Nephron progenitor cell (in vitro differentiated cells): ENCODE measurements at places on chromosomes 2 and 18.

GRCh38 chr2:41705634-41706033 lies 342.2 kb upstream of the PKDCC start:
- DNase-seq, result no peak

GRCh38 chr2:226994775-226995174 lies 158.9 kb downstream of the RHBDD1 start:
- DNase-seq, result no peak

- DNase-seq, result no peak
These were observed 529.1 kb upstream of the CDH7 start for GRCh38 chr18:65221736-65222135.

- DNase-seq, result no peak
These were observed 14.7 kb downstream of the PID1 start for GRCh38 chr2:229256376-229256775.

GRCh38 chr2:213166109-213166508 lies 14.7 kb upstream of the IKZF2 start:
- DNase-seq, result no peak

DNA sequence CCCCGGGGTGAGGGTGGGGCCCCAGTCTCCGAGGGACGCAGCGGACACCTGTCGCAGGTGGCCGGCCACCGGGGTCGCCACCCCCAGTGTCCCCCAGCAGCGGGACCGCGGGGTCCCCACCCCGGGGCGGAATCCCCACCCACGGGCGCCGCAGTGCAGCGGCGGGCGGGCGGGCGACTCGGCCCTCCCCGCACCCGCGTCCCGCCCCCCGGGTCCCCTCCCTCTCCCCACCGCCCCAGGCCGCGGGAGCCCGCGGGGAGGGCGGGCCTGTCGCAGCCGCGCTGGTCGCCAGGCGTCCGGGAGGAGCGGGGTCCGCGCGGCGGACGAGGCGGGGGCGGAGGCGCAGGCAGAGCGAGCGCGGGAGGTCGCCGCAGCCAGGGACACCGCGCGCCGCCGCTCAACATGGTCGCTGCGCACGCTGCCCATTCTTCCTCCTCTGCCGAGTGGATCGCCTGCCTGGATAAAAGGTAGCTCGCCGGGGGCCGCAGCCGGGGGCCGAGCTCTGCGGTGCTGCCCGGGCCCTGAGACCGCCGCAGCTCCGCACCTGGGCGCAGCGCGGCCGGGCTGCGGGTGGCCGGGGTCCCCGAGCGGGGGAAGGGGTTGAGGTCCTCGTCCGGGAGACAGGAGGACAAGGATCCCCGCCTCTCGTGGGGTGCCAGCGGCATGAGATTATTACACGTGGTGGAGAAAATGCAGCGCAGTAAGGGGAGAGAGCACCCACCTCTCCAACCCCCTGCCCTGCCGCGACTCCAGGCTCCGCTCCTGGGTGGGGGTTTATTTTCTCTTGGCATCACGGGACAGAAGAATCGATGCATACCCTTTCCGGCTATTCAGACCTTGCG lies at the start of gene RAPGEF4:
TSS of gene RAPGEF4 (plus strand) at position 264 of the 842 bp plus-strand sequence. CDS start at position 403, 139 bp downstream.
- DNase-seq, result peak; percentile 76

- no peak for DNase-seq
These were observed 177.7 kb downstream of the MREG start for GRCh38 chr2:215835657-215836056.

DNA sequence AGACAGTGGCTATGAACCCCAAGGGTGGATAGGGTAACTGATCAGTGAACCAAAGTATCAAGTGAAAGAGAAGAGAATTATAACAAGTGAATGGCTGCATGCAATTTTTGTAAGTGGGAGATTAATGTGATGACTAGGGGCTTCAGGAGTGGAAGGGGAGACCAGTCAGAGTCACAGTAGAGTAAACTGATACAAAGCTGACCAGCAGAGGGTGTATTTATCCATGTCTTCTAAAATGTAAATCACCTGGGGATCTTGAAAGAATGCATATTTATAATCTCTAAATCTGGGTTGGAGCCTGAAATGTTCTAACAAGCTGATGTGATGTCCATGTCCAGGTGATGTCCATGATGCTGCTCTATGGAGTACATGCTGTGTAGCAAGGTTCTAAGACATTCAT lies 1351.3 kb upstream of the CHAC2 start:
- DNase-seq, result no peak

DNA sequence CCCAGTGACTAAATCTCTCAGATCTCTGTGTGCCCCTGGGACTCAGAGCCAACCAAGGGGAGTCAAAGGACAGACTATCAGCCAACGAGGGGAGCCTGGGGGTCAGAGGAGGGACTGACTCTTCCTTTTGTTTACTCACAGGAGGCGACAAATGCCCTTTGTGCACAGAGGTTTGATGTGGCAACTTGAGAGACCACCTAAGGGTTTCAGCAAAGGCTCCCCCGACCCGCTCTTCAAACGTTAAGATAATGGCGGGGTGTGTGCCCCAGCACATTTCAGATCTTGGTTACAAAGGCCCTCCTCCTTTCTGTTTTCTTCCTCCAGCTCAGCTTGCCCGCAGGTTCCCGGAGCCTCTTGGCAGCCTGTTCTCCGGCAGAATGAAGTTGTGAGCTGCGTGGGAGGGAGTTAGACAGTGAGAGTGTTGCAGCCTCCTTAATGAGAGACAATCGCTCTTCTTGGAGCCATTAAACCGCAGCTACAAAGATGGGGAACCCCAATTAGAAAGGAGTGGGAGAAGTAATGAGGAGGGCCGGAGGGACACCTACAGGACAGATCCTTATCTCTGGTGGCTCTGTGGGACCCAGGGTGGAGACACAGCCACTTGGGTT lies 76.2 kb downstream of the KIAA2012 start:
- DNase-seq, result peak; percentile 41

- no peak for DNase-seq
These were observed 40.9 kb downstream of the RBBP8 start for GRCh38 chr18:22974001-22974400.

GRCh38 chr2:171018522-171018921 lies 89.5 kb downstream of the GORASP2 start:
- DNase-seq, result no peak

DNA sequence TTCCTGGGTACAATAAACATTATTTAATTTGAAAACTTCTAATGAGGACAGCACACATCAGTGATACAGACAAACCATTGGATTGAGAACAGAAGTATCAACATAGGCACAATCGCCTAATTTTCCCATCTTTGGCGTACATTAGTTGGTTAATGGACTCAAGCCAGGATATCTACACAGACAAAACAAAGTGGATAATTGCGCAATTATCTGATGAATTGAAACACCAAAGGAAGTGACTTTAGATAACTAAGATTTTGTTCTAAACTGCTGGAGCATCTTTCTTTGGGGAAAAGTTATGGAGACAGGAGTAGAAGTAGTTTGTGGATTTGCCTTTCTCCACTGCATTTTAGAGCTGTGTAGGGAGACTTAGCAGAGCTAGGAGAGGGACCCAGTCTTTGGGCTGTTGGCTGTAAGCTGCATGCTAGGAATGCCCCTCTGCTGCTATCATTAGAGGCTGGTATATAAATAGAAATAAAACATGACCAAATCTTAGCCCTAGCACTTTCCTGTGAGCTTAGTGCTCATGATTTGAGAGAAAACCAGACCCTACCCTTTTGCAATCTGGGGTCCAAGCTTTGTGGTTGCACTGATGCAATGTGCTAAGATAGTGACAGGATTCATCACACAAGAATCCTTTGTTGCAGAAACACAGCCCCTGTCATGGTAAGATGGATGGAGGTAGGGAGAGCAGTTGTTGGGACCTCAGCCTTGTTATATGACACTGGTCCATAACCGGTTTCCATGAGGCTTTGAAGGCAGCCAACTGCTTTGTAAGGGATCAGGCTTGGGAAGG lies 264.5 kb upstream of the PIK3C3 start:
- no peak for DNase-seq

DNA sequence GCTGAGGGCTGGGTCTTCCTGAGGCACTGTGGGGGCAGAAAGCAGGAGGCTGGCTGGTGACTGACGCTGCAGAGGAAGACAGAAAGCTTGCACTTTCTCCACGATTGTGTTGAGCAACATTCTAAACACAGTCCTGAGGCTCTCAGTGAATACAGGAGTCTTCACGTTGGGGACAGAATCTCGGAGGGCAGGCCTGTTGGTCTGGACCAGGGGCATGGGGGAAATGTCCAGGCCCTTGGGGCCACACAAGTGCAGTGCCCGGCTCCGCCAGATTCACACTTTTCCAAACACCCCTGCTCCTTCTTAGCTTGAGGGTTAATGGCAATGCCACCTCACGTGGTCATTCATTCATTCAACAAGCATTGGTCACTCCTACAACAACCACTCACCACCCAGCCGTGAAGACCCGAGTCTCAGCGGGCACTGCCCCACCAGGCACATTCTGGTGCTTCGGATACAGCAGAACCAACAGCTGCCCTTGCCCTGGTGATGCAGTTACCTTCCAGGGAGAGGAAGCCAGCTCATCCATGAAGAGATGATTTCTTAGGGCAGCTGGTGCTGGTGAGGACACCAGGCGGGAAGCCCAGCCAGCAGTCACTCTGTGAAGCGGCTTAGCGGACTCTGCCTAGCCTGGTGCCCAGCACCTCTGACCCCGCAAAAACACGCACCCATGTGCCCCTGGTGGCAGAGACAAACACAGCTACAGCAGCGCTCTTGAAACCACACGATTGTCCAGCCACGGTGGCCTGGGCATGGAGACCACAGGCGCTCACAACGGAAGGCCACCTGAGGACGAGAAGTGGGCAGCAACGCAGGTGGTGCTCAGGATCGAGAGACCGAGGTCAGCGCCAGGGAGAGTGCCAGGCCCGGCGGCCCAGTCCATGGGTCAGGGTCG lies 10.9 kb upstream of the GPC1 start:
- DNase-seq, result no peak

DNA sequence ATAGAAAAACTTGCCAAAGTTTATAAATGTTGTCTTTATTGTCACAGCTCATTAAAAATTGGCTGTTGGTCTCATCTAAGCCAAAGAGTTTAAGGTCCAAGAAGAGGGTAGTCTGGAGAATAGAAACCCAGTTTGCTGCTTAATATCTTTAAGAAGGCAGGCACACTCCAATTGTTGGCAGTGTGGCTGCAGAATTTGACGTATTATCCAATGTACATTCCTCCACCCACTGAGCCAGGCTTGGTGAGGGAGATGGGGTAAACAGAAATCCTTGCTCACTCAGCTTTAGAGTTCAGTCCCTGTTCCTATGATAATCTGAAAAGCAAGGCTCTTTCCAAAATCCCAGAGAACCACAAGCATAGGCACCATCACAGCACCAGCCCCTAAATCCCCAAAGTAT lies 10.7 kb upstream of the ADD2 start:
- DNase-seq, result no peak

DNA sequence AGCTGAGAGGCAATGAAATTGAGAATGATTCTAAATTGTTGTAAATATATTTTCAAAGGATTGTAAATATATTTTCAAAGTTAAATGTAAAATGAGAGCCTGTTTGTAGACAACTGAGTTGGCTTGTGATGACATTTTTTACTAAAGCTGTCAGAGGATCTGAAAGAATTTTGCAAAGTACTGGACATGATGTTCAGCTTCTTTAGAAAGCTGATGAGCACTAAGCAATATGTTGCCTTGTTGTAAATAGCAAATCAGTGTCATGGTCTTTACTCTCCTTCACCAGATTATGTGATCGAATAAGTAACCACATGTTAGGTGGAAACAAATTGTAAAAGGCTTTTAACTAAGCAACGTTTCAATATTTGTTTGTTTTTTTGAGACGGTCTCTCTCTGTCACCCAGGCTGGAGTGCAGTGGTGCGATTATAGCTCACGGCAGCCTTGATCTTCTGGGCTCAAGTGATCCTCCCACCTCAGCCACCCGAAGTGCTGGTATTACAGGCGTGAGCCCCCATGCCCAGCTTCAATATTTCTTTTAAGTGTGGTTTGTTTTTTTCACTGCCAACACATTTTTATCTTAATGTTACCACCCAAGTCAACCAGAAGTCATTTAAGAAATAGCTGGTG lies 44.0 kb downstream of the E2F6 start:
- no peak for DNase-seq

DNA sequence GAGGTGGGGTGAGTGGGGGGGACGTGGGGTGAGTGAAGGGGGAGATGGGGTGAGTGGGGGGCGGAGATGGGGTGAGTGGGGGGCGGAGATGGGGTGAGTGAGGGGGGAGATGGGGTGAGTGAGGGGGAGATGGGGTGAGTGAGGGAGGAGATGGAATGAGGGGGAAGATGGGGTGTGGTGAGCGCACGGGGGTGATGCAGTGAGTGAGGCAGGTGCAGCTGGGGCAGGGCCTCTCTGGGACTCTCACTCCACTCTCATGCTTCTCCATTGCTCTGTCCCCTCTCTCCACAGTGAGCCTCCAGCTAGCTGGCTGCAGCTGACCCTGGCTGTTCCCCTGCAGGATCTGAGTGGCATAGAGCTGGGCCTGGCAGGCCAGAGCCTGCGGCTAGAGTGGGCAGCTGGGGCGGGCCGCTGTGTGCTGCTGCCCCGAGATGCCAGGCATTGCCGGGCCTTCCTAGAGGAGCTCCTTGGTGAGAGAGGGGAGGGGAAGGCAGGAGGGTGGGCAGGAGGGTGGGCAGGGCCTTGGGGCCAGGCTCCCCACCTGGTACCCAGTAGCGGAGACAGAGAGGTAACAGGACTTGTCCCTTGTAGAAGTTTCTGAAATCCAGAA lies 13.9 kb upstream of the SLC4A3 start:
- no peak for DNase-seq

DNA sequence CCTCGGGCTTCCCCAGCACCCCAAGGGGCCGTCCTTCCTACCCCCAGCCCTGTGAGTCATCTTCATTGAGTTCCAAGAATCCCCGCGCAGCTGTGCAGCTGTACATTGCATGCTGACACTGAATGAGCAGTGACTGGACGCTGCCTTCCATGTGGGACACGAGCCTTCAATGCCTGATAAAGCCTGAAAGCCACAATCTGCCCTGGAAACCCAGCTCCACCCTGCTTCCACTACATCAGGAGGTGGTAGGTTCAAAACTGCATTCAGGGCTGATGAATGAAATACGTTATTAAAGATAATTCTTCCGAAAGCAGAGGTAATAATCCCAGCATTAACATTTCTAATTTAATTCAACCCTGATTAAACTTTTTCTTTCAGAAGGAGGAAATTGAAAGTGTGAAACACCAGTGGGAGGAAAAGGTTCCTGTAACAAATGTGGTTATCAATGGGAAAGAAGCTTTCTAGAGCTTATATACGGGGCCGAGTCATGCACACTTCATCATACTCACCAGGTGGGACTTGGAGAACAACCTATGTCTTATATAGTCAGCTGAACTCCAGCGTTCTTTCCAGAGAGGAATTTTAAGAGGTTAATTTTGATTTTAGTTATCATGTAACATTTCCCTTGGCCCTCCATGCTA lies 360.1 kb downstream of the LPIN1 start:
- DNase-seq, result no peak

DNA sequence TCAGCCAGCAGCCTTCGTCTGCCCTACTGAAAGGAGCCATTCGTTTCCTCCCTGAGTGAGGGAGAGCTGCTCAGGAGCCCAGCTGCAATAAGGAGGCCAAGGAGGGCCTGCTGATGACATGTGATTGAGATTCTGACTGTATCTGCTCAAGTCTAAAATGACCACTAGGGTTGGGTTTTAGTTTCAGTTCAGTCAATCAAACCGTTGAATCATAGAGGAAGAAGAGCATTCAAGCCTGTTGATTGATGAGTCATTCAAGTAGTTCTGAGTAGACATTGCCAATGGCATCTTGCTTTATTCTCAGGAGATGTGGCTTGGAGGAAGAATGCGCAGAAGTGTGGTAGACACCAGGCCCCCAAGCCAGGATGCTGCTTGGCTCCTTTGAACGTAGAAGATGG lies 19.9 kb upstream of the BCL2L11 start:
- no peak for DNase-seq
